ENCODE measurements at places on chromosomes 16 and 17. TPM values are rescaled to one million over a fixed set of nuclear protein-coding genes. Genes with fewer than 3 reads are reported as not detected.

The KLHDC4 gene
- total RNA-seq: 46.7 TPM

The IGF2BP1 gene
- 99.5 TPM for total RNA-seq

The ABCA10 gene
- 1.7 TPM for total RNA-seq

The ABCC11 gene
- total RNA-seq: not detected

The RCVRN gene
- not detected for total RNA-seq

The GP1BA gene
- total RNA-seq: not detected

Measured in endothelial cell of umbilical vein (primary cell).